ENCODE measurements at places on chromosomes 5 and 9.

DNA sequence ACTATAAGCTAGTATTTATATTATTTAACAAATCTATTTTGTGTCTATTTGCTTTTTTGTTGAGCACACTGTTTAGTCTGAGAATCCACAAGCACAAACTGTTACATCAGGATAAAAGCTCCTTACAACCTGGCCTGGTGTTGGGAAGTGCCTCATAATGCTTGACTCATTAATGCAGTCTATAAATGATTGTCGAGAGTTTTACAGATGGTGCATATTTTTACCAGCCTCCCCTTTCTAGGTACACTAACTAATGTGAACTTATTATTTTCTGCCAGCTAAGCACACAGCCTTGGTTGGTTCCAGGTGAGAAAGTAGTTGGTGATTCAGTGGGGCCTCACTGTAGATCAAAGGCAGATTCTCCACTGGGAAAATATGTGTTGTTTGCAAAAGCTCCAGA lies 151.0 kb upstream of the ADAMTS16 start:
- no peak for DNase-seq

DNA sequence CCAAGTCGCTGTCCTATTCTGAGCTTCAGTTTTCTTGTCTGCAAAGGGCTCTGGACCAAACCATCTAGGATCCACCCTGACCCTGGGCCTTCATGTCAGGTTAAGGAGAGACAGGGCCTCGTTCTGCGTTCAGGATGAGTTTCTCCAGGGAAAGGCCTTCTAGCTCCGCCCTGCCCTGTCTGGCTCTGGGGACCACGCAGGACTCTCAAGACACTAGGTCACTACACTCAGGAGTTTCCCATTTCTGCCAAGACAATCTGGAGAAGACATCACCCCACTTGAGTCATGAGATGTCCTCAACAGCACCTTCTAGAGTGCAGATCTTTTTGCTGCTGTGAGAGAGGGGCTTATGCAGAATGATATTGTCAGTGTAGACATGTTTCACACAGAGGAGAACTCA lies 53.2 kb upstream of the KCNMB1 start:
- no peak for DNase-seq

DNA sequence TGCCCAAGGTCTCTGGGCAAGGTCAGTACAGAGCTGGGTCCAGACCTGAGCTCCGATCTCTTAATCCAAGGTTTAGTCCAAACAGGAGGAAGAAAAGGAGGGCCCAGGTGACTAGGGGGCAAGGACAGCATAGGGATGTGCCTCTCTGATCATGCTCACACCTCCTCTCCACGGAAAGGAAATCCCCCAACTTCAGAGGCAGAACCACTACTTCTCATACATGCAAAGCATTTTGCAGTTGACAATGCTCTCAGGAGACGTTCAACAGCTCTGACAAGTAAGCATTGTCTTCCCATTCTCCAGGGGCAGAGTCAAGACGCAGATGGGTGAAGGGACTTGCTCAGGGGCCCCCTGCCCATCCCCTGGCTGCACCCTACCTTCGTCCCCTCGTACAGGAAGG lies 8.7 kb upstream of the CORO2A start:
- no peak for DNase-seq

GRCh38 chr9:98247831-98248657 lies 7.4 kb downstream of the TBC1D2 start:
- DNase-seq, result no peak

DNA sequence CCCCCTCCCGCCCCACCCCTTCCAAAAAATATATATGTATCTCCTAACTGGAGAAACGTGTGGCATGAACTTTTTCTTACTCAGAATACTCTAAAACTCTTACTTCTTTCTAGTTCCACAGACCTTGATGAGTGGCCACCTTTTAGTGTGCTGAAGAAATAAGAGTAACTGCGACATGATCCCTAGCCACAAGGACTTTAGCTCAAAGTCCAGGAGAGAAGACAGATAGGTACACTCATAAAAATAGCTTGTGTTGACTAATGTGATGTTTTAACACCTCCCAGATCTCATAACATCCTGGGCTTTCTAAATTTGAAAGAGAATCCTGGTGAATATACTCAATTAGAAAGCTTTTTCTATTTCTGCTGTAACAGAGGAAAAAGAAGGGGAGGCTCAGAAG lies 1005.0 kb upstream of the DMAC1 start:
- no peak for DNase-seq
